Activated naive CD4-positive, alpha-beta T cell treated with anti-CD3 and anti-CD28 coated beads for 36 hours (primary cell): ENCODE measurements at places on chromosomes 1 and 21. TPM values are rescaled to one million over a fixed set of nuclear protein-coding genes. Genes with fewer than 3 reads are reported as not detected.

DNA sequence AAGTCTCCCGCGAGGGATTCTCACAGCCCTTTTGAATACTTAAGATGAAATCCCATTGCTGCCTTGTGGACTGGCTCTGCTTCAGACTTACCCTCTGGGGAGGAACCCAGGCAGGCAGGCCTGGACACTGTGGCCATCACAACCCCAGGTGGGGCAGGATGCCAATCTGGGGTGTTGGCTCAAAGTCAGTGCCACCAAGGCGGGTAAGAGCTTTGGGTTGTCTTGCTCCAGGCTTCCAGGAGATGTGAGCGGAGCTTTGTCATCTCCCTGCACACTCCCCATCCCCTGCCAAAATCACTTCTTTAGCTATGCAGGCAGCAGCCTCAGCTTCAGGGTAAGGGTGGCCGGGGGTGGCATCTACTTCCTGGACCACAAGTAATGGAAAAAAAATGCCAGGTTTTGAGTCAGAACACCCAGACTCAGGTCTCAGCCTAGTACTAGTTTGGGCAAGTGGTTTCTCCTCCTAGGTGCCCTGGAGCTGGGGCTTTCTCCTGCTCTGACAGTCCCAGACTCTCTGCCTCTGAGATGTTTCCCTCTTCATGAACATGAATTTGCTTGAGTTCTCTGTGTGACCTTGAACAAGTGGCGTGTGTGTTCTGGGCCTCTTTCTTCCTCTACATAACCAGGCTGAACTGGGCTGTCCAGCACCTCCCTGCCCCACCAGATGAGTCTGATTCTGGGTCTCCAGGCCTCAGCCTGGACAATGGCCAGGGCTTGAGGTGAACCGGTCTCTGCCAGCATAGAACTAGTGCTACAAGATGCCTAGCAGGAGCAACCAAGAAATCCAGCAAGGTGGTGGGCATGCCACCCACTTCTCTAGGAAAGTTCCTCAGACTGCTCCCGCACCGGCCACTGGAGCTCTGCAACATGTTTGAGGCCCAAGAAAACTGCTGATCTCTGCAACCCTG is 65.4 kb downstream of the VWA5B1 start:
- DNase-seq = peak; percentile 28

- DNase-seq = no peak
Observed at GRCh38 chr1:162285149-162285561, 91.5 kb downstream of the SPATA46 start.

HSPG2 gene
- total RNA-seq = 4.9 TPM

COL16A1 gene
- total RNA-seq = 0.47 TPM

- no peak for DNase-seq
Observed at GRCh38 chr21:33514229-33514628, 22.7 kb upstream of the DNAJC28 start.

DNA sequence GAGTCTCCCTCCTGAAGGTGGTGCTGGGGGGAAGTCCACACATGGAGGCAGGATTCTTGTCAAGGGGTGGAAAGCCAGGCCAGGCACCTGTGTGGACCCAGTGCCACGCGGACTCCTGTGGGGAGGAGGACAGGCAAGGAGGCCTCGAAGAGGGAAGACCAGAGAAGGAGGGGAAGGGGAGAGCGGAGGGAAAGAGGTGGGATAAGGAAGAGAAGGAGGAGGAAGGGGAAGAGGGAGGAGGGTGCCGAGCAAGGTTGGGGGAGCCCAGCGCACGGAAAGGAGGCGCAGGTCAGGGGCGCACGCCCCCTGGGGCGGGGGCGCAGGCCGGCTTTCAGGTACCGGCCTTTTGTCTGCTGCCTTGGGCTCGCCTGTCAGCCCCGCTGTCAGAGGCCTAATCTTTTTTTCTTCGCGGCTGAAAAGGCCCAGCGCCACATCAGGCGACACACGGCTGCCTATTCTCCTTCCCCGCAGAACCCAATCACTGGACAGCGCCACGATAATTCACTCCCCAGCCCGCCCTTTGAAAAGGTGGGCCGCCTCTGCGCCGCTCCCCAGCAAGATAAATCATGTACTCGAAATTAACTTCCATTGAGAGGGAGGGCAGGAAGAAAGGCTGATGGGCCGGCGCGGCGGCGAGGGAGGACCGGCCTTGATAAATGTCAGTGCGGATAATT is 42.5 kb downstream of the PRDM16 start:
- no peak for DNase-seq

- DNase-seq = peak; percentile 86
Observed at GRCh38 chr1:151157067-151157531, 650 bp downstream of the TNFAIP8L2 start.

FCRL1 gene
- total RNA-seq = not detected

DNA sequence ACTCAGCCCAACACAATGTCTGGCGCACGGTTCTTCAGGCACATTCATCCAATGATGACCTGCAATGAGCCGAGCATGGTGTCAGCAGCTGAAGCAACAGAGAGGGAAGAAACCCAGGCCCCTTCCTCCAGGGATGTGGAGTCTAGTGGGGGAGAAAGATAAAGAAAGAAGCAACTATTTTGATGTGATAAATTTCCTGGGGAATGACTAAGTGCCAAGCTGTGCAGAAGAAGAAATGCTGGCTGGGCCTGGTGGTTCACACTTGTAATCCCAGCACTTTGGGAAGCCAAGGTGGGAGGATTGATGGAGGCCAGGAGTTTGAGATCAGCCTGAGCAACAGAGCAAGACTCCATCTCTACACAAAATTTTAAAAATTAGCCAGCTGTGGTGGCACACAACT is 561.8 kb downstream of the KIF26B start:
- no peak for DNase-seq

LCE1A gene
- total RNA-seq = not detected

- no peak for DNase-seq
Observed at GRCh38 chr1:92759361-92759760, 25.5 kb downstream of the EVI5 start.

LRRC38 gene
- total RNA-seq = not detected

GRCh38 chr1:95169548-95169947 is 52.4 kb downstream of the TLCD4 start:
- DNase-seq = no peak

DNA sequence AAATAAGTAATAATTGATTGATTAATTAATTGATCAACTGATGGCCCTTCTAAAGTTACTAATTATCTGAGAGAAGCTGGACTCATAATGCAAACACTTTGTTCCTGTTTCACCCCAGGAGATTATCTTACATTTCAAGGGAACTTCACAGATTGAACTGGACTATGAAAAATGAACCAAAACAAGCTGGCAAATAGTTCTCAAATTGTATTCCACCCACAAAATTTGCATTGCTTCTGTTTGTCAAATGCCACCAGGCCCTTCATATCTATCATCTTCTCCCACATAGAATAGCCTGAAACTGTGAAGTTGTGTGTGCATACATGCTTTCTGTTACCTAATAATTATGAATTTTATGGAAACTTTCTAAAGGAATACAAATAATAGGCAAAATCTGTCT is 104.0 kb downstream of the ZNF281 start:
- no peak for DNase-seq

MYOM3 gene
- not detected for total RNA-seq

DNA sequence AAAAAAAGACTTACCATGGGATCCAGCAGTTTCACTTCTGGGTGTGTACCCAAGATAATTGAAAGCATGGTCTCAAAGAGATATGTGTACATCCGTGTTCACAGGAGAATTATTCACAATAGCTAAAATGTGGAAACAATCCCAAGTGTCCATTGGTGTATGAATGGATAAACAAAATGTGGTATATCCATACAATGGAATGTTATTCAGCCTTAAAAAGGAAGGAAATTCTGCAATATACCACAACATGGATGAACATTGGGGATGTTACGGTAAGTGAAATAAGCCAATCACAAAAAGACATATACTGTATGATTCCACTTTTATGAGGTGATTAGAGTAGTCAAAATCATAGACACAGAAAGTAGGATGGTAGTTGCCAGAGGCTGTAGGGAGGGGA is 7.0 kb upstream of the TUT4 start:
- DNase-seq = no peak

GRCh38 chr1:236509203-236509602 is 14.6 kb upstream of the LGALS8 start:
- no peak for DNase-seq

- no peak for DNase-seq
Observed at GRCh38 chr1:20361401-20361800, 70.7 kb downstream of the VWA5B1 start.

GRCh38 chr1:7930645-7931445 is 9.8 kb downstream of the TNFRSF9 start:
- DNase-seq = peak; percentile 37

DNA sequence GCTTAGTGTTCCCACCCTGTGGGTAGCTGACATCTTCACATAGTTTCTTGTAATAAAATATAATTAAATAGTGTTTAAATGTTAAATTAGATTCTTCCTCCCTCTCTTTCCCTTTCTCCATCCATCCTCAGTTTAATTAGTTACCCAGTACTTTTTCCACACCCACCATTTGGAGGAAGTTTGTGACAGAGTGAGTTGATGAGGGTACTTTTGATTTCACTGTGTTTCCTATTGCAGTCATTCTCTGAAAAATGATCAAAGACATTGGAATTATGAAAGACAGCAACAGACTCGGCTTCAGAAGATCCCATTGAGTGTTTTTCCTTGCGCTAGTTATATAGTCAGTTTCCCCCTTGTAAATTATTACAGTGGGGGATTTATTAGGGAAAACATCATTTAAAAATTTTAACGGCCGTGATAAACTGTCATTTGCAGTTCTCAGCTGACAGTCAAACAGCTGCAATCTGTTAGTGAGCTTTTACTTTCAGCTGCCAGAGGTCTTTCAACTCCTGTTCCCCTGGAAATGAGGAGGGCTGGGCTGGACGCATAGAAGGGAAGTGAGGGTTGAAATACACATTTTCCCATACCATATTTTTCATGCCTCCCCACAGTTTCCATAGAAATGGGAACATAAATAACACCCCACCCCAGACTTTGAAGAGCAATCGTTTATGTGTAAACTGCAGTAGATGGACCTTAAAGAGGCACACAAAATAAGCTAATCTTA is 61.3 kb upstream of the CACYBP start:
- DNase-seq = no peak

TMEM51 gene
- 0.15 TPM for total RNA-seq

PLEKHN1 gene
- 0.52 TPM for total RNA-seq

DNA sequence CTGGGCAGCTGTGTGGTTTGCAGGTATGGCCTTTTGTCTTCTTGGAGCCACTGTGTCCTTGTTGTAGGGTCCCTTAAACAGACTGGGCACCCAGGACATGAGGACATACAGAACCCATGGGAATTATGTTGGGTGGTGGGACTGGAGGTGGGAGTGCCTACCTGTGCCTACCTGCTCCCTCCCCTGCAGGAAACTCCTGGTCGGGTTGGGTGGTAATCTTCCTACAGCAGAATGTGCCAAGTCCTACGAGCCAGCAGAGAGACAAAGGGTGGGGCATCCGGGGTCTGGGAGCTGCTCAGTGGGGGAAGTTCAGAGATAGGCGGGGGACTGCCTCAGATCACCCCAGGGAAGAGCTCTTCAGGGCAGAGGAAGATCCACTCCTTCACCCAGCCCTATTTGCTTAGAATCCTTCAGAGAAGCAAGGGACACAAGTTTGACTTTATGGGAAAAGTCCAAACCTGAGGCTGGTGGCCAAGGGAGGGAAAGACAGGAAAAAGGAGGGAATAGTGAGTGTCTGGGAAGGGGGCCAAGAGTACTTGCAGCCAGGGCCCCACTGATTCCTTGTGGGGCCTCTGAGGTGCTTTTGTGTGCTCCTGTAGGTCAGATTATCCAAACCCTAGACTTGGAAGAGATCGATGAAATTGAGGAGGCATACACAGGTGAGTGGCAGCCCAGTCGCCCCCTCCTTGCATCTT is 58.3 kb downstream of the KIF21B start:
- DNase-seq = no peak

DNA sequence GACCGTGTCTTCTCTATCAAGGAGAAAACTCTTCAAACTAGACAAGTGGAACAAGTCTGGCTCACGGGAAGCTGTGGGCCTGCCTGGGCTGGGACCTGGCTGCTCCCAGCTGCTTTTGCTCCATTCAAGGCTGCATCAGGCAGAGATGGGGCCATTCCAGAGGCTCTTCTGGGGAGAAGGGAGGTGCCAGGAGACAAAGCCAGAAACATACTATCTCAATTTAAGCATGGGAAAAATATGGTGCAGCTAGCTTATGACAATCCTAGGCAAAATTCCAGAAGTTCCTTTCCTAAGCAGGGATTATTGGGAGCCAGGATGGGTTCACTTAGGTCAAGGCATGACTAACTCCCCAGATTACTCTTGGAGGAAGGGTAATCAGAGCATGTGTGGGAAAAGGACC is 90.8 kb upstream of the SLC2A1 start:
- no peak for DNase-seq

AQP10 gene
- not detected for total RNA-seq

DNA sequence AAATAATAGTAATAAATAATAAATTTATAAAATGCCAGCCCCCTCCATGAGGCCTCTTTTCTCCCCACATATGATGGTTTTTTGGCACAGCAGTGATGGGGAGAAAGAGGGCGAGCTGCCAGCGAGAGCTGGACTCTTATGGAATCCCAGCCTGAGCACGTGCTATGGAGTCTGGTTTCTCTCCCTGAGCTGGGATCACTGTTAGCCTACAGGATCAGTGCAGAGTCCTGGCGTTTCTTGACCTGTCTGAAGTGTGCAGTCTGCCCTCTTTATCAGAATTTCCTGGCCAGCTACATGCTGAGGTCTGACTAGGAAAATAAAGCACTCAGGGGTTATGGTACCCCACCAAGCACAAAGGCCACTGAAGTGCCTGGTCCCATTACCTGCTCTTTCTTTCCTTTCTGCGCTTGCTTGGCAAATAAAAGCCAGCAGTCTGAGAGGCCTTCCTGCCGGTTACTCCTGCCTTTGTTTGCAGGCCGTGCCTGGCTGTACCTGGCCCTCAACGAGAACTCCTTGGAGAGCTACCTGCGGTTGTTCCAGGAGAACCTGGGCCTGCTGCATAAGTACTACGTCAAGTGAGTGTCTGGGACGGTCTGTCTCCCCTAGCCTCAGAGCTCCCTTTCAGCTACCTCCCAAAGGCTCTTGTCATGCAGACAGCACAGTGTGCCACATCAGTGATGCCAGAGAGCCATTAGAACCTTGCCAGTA is 18.5 kb upstream of the SLC25A34 start:
- no peak for DNase-seq

KLF17 gene
- not detected for total RNA-seq

GRCh38 chr1:208172423-208173145 is 71.6 kb downstream of the PLXNA2 start:
- no peak for DNase-seq

DNA sequence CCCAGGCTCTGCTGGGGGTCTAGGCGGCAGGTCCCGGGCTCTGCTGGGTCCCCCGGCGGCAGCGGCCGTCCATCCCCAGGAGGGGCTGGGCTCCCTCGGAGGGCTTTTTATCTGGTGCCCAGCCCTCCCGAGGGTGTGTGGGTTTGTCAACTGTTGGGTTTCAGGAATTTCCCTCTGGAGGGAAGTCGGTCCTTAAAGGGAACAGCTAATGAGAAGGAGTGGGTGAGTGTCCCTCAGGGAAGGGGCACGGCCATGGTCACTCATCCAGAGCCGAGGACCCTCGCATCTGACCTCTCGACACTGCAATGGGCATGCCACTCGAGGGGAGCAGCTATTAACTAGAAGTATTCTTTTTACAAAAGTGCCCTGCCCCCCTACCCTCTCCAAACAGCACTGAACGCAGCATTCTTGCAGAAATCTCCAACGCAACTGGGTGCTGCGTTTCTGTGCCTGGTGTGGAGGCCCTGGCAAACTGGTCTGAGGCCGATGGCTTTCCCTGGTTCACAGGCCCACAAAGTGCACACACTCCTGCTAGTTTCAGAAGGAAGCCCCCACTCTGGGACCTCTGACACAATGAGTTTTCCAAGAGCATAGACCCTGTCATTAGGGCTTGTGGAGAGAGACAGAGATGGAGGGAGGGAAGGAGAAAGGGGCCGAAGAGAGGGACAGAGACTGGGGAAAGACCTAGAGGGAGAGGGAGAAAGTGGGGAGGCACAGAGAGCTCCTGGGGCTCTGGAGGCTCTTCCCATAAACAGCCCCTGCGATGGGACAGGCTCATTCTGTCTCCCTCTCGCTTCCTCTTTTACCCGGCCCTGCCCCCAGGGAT is 1.0 kb upstream of the TSPEAR start:
- no peak for DNase-seq
